ENCODE measurements at places on chromosomes 1 and 21. TPM values are rescaled to one million over a fixed set of nuclear protein-coding genes. Genes with fewer than 3 reads are reported as not detected.

GRCh38 chr1:27539901-27540861 lies 50.2 kb upstream of the WASF2 start:
- no peak for DNase-seq

GRCh38 chr21:20701235-20701634 lies 297.0 kb upstream of the NCAM2 start:
- DNase-seq, result no peak

DNA sequence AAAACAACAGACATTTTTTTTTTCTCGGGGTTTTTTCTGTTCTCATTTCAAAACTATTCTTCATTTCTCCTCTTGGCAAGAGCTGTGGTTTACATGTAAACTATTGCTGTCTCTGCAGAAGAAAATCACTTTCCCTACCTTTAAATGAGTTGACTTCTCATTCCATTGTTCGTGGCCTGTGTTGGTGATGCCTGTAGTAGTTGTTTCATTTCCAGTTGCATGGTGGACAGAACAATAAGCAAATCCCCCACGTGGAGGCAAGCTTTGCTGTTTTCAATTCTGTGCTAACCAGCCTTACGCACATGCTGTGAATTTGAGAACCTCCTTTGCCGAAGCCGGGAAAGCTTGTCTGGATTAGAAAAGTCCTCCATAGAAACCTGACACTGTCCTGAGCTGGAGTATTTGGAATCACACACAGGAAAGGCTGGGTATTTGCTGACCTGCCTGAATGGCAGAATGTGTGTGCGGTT lies 26.2 kb upstream of the MAP3K7CL start:
- DNase-seq, result no peak

GRCh38 chr1:32464716-32465577 lies at the start of gene ZBTB8B:
ZBTB8B (plus strand) TSS chr1:32465072; CDS start chr1:32470625, 5,553 bp downstream.
- DNase-seq, result peak; percentile 95

- no peak for DNase-seq
Measured at GRCh38 chr1:22418312-22418711, 33.3 kb upstream of the ZBTB40 start.

- DNase-seq, result no peak
Measured at GRCh38 chr1:178294654-178295053, 200.8 kb downstream of the RASAL2 start.

GRCh38 chr1:161047436-161048420 lies 2.0 kb upstream of the USF1 start:
- no peak for DNase-seq

DNA sequence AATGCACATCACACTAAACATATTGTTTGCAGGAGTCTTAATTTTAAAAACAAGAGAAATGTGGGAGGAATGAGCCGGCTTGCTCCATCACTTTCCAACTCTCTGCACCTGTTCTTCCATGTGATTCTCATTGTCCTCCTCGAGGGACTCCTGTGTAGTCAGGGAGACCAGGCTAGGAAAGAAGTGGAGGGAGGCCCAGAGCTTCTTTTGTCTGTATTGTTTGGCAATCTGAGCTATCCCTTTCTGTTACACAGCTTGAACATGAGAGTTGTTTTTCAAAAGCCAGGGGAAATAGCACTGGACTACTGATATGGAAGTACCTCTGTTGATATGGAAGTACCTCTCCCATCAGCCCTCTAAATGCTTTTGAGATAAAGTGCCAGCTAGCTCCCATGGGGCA lies 18.8 kb upstream of the LRRC8D start:
- DNase-seq, result peak; percentile 63

GRCh38 chr1:198254521-198254920 lies 97.7 kb downstream of the NEK7 start:
- no peak for DNase-seq

GOLT1A gene
- total RNA-seq, result 2.4 TPM

TRIM46 gene
- total RNA-seq, result 6.8 TPM

LAMC2 gene
- 0.61 TPM for total RNA-seq

GUCA2A gene
- total RNA-seq, result not detected

Measured in spinal cord (tissue), 10 donors.